K562 (cell line): ENCODE measurements at places on chromosomes 11 and 22. TPM values are rescaled to one million over a fixed set of nuclear protein-coding genes. Genes with fewer than 3 reads are reported as not detected.

TSPAN32 gene
- 4.8 and 5.9 TPM in 2 replicates for total RNA-seq

SOX10 gene
- total RNA-seq = not detected in 2 replicates

PATE4 gene
- total RNA-seq = not detected in 2 replicates

ANO9 gene
- total RNA-seq = 9.3 and 14.5 TPM in 2 replicates

OR8B8 gene
- total RNA-seq = not detected in 2 replicates

RPS13 gene
- 1,425 and 1,570 TPM in 2 replicates for total RNA-seq

STK33 gene
- total RNA-seq = not detected in 2 replicates

CHADL gene
- not detected in 2 replicates for total RNA-seq

NXPE2 gene
- total RNA-seq = 0.13 TPM in 1 of 2 replicates, not detected in the other

CEP126 gene
- 0.07 and 0.11 TPM in 2 replicates for total RNA-seq

ABTB2 gene
- 0.13 and 0.29 TPM in 2 replicates for total RNA-seq

CEND1 gene
- 0.16 and 0.63 TPM in 2 replicates for total RNA-seq

SPDYC gene
- total RNA-seq = 15.1 and 15.9 TPM in 2 replicates

STX5 gene
- 24.8 and 26.9 TPM in 2 replicates for total RNA-seq

NRIP3 gene
- 14.4 and 15.3 TPM in 2 replicates for total RNA-seq

C11orf91 gene
- total RNA-seq = not detected in 2 replicates

EFCAB6 gene
- not detected in 2 replicates for total RNA-seq

TTLL8 gene
- not detected in 2 replicates for total RNA-seq

VEGFB gene
- total RNA-seq = 83.4 and 88.3 TPM in 2 replicates

PPFIA1 gene
- 33.1 and 38.4 TPM in 2 replicates for total RNA-seq

KCNA4 gene
- total RNA-seq = not detected in 2 replicates

SCGB1D2 gene
- total RNA-seq = not detected in 2 replicates

TBX1 gene
- 34.2 and 35.0 TPM in 2 replicates for total RNA-seq

BTG4 gene
- not detected in 2 replicates for total RNA-seq

OR52I1 gene
- total RNA-seq = not detected in 2 replicates

POU2AF2 gene
- not detected in 2 replicates for total RNA-seq

SCUBE2 gene
- 0.16 TPM in 1 of 2 replicates, not detected in the other for total RNA-seq

ZNF280B gene
- total RNA-seq = 18.7 and 20.0 TPM in 2 replicates

PRDX5 gene
- total RNA-seq = 124 and 154 TPM in 2 replicates

DEUP1 gene
- 6.4 and 8.6 TPM in 2 replicates for total RNA-seq

C22orf31 gene
- total RNA-seq = not detected in 2 replicates

C11orf42 gene
- total RNA-seq = not detected in 2 replicates

APBB1 gene
- total RNA-seq = 0.60 and 0.63 TPM in 2 replicates

SUN2 gene
- 37.2 and 38.8 TPM in 2 replicates for total RNA-seq

HORMAD2 gene
- total RNA-seq = not detected in 2 replicates

PKNOX2 gene
- total RNA-seq = not detected in 2 replicates

GAL gene
- 119 and 130 TPM in 2 replicates for total RNA-seq

BID gene
- 94.7 and 99.6 TPM in 2 replicates for total RNA-seq

BACE1 gene
- total RNA-seq = 0.18 and 0.29 TPM in 2 replicates

IGLL1 gene
- not detected in 2 replicates for total RNA-seq

PARVA gene
- 0.11 and 0.20 TPM in 2 replicates for total RNA-seq

F2 gene
- total RNA-seq = 0.16 and 0.22 TPM in 2 replicates

GAS2L1 gene
- 19.7 and 21.4 TPM in 2 replicates for total RNA-seq

OR2D2 gene
- total RNA-seq = 0.22 and 0.38 TPM in 2 replicates

CDHR5 gene
- 0.16 TPM in 1 of 2 replicates, not detected in the other for total RNA-seq

ISX gene
- 0.07 and 0.18 TPM in 2 replicates for total RNA-seq

PTGDR2 gene
- 2.6 and 3.0 TPM in 2 replicates for total RNA-seq

C11orf16 gene
- not detected in 2 replicates for total RNA-seq

FAT3 gene
- total RNA-seq = 0.13 TPM in 1 of 2 replicates, not detected in the other

LDHAL6A gene
- not detected in 2 replicates for total RNA-seq

PHLDA2 gene
- total RNA-seq = 42.4 and 43.2 TPM in 2 replicates

LAYN gene
- not detected in 2 replicates for total RNA-seq

CCDC73 gene
- total RNA-seq = not detected in 2 replicates

MPZL2 gene
- total RNA-seq = 0.09 and 0.29 TPM in 2 replicates

ZDHHC8 gene
- total RNA-seq = 99.5 and 109 TPM in 2 replicates

SLC22A25 gene
- total RNA-seq = not detected in 2 replicates
